ENCODE measurements at places on chromosomes 11 and 22.

DNA sequence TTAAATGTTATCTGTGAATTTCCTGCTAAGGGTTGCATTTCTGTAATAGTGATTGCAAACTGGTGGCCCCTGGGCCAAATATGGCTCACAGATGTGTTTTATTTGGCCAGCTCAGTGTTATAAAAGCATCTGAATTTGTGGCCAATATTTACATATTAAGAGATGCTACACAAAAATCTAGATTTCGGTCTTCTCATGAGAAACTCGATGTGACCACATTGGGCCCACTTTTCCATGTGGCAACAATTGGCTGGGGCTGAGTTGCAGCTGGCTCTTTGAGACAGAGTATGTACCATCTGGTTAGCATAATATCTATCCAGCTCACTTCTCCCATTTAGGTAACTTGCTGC lies 244.5 kb upstream of the POU2AF2 start:
- peak; percentile 15 for DNase-seq

GRCh38 chr22:28015046-28015425 lies 96.0 kb upstream of the PITPNB start:
- no peak for DNase-seq

GRCh38 chr11:33944693-33945424 lies 53.0 kb upstream of the LMO2 start:
- DNase-seq: no peak

GRCh38 chr22:49400941-49401598 lies 426.6 kb downstream of the BRD1 start:
- DNase-seq: no peak

DNA sequence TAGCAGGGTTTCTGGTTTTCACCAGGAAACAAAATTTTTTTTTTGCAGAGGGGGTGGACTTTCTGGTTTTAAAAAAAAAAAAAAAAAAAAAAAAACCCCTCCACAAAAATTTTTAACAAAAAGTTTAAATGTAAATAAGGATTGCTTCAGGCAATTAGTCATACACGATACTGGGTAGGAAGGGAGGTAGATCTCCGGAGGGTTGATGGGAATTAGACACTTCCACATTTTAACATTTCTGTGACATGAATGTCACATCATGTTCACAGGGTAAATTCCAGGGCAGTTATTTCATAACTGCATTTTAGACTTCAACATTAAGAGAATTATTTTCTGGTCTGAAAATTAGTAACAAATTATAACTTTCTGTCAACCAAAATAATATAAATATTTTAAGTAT lies 15.9 kb downstream of the NUP98 start:
- no peak for DNase-seq

DNA sequence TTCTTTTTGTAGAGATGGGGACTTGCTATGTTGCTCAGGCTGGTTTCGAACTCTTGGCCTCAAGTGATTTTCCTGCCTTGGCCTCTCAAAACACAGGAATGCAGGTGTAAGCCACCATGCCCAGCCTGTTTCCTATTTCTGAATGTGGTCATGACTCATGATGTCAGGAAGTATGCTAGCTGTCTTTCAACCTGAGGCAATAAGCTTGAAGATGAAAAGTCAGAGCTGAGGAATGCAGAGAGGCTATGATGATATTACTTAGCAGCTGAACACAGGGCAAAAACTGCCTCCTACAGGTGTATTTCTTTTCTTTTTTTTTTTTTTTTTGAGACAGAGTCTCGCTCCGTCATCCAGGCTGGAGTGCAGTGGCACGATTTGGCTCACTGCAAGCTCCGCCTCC lies 9.0 kb upstream of the NUCB2 start:
- DNase-seq: no peak

DNA sequence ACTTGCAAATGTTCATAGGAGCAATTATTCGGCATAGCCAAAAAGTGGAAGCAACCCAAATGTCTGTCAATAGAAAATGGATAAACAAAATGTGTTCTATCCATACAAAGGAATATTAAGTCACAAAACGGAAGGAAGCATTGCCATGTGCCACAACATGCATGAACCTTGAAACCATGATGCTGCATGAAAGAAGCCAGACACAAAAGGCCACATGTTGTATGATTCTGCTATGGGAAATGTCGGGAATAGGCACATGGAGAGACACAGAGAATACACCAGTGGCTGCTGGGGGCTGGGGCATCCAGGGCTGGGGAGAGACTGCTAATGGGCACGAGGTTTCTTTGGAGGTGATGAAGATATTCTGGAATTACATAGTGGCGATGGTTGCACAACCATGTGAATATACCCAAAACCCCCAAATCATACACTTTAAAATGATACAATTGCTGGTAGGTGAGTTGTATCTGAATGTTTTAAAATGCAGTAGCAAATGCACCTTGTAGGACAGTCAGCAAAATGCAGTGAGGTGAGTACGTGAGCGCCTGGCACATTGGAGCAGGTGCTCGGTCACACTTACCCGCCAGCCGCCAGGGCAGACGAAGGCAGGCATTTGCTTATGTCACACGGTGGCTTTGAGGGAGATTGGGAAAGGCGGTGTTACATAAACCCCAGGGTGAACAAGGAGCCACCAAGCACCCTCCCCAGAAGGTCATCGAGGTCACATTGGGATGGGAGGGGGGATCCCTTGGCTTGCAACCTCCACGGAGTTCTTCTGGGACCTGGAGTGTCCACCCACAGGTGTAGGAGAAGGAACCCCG lies 6.3 kb upstream of the OSM start:
- DNase-seq: no peak

- no peak for DNase-seq
Observed at GRCh38 chr22:19090586-19091127, 31.6 kb downstream of the DGCR2 start.

DNA sequence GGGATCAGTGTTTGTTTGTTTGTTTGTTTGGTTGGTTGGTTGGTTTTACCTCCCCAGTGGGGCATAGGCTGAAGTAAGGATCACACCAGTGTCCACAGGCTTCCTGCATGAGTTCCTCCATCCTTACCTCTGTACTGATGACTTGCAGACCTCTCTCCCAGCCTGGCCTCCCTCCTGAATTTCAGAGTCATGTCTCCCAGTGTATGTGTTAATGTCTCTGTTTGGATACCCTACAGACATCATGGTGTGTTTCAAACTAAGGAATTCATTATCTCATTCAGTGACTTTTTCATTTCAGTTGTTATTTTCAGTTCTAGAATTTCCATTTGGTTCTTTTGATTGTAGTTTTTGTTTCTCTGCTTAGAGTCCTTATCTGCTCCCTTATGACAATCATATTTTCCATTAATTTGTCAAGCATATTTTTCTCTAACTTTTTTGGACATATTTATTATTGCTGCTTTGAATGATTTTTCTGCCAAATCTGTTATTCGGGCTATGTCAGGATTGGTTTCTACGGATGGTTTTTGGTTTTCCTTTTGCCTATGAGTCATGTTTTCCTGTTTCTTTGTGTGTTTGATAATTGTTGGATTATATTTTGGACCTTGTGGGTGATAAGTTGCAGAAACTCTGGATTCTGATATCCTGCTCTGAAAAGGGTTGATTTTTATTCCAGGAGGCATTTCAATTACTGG lies 23.6 kb downstream of the MYEOV start:
- no peak for DNase-seq

GRCh38 chr11:69355959-69356702 lies 62.2 kb downstream of the MYEOV start:
- DNase-seq: no peak

GRCh38 chr11:67308031-67308866 lies 4.9 kb downstream of the SSH3 start:
- DNase-seq: no peak

- peak; percentile 66 for DNase-seq
Observed at GRCh38 chr11:130037058-130037457, 32.6 kb upstream of the APLP2 start.

- DNase-seq: no peak
Observed at GRCh38 chr22:45771711-45772110, 100.1 kb downstream of the ATXN10 start.

GRCh38 chr11:18364495-18365073 lies 29.8 kb upstream of the LDHA start:
- no peak for DNase-seq

- DNase-seq: no peak
Observed at GRCh38 chr11:6142936-6143335, 27.2 kb downstream of the OR52B2 start.

GRCh38 chr22:46119729-46120419 lies 30.5 kb upstream of the PPARA start:
- DNase-seq: no peak

- DNase-seq: no peak
Observed at GRCh38 chr22:41478473-41478872, 9.6 kb downstream of the ACO2 start.

DNA sequence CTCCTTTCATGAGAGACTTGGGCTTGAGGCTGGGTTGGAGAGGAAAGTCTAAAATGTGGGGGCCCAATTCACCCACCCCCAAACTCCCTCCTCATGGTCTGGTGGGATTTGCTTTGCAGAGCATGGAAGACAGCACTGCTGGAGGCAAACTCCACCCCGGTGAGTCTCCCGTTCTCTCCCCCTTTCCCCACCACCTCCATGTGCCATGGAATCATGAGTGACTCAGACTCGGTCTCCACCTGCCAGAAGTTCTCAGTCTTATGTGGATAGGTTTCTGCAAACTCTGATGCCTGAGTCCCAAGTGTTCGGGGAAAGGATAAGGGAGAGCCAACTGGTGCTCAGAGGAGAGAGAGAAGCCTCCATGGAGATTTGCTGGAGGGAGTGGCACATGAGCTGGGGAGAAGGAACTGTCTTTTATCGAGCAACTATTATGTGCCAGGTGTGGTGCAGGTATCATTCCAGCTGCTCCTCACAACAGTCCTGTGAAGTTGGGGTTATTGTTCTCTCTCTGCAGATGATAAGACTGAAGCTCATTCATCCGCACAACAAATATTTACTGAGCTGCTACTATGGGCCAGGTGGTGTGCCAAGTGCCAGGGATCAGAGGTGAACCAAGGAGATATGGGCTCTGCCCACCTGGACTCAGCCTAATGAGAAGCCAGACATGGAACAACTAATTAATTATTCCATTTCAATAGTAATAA lies 6.6 kb downstream of the PLEKHB1 start:
- no peak for DNase-seq

- DNase-seq: no peak
Observed at GRCh38 chr11:73375830-73376159, 404 bp upstream of the RELT start.

DNA sequence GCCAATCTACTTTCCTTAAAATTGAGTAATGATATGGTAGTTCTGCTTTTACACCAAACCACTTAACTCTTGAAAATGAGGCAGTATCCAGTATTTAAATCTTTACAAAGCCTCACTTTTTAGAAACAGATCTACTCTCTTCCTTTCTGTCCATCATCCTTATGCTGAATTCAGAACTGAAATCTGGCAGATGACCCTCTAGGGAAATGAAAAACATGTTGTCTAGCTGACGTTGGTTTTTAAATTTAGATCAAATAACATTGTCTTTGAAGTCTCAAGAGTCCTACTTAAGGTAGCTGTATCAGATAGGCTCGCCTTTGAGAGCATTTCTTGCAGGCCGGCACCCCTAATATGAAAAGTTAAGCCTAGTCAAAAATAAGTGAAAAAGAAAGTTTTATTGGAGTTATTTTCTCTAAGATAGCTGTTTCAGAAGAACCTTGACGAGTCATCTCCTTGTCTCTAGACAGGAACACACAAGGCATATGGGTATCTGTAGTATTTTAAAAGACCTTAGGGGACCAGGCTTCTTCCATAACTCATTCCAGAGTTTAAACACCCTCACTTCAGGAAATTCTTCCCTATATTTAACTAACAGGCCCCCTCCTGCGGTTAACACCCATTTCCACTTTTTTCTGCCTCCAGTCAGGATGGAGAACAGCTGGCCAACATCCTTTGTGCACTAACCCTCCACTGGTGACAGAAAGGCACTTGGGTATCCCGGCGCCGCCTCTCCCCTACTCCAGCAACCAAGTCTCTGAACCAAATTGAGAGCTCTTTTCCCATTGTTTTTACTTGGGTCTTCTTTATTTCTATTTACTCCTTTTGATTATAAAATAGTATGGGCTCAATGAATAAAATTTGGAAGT lies 81.2 kb downstream of the WNT11 start:
- DNase-seq: no peak

DNA sequence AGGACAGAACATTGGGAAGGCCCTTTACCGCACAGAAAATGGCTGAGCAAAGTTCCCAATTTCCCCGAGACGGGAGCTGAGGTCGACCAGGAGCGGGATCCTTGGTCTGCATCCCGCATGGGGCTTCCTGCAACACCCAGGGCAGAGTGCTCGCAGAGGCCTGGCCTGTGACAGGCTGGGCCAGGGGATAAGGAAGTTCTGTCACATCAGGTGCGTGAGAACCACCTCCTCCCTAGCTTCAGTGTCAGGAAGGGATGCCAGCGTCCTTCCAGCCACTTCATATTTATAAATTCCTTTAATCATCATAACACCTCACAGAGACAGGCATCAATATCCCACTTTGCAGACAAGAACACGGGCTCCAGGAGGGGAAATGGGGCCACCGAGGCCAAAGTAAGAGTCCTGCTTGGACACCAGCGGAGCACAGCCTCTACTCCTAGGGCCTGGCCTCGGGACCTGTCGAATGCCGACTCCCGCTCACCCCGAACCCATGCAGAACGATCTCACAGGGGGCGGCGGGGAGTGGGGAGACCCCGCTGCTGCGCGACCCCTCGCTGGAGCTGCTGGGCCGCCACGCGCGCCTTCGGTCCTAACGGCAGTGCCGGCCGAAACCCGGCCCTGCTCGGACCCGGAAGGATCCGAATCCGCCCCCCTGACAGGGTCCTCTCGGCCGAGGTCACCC lies 532 bp downstream of the BET1L start:
- no peak for DNase-seq

DNA sequence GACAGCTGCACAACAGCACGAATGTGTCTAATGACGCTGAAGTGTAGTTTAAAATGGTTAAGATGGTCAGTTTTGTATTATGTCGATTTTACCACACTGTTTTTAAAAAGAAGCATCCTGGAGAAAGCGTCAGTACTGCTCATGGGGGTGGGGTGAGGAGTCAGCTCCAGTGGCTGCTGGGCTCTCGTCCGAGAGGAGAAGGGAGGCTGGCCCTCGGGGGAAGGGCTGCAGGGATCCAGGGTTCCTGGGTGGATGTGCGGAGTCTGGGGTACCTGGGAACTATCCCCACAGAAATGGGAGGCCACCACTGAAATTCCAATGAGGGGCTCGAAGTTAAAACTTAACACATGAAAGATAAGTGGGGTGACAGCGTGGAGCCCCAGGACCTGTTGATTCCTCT lies 11.9 kb downstream of the C11orf21 start:
- DNase-seq: no peak

DNA sequence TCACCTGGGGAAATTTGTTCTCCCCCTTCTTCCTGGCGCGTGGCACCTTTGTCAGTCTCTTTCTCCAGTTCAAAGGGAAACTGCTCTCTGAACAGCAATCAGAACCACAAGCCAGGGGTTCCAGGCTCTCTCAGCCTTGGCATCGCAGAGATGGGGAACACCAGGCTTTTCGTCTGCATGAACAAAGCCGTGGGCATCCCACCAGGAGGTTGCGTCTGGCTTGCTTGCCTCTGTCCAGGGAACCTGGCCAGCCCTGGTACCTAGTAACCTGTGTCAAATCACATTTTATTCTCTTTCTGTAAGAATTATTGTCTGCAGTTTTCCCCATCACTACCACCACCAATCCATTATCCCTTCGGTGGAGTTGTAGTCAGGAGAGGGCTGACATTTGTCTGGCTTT lies 107.0 kb downstream of the WNT7B start:
- no peak for DNase-seq

- no peak for DNase-seq
Observed at GRCh38 chr11:108727665-108728064, 62.8 kb downstream of the DDX10 start.
